Stimulated activated naive CD4-positive, alpha-beta T cell (primary cell): ENCODE measurements at places on chromosomes 3 and 15.

DNA sequence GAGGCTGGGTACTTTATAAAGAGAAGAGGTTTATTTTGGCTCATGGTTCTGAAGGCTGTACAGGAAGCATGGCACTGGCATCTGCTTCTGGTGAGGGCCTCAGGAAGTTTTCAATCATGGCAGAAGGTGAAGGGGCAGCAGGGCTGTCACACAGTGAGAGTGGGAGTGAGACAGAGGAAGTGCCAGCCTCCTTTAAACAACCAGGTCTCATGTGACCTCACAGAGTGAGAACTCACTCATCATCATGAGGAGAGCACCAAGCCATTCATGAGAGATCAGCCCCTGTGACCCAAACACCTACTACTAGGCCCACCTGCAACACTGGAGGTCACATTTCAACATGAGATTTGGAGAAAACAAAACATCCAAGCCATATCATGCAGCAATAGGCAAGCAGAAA, 9.3 kb upstream of the RFTN1 start:
- no peak for DNase-seq

DNA sequence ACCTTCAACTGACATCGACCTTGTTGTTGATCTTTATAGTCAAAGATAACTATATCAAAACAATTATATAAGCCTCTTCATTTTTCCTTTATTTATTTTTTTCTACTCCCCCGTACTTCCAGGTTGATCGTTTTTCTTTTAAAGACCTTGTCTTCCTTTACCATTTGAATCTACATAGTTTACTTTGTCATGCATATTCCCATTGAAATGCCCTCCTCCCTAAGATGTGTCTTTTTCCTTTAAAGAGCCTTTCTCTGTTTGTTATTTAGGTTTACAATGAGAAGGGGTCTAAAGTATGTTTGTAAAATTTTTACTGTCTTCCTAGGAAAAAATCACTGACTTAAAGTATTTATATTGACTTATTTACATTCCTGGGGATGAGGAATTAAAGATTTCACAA, 29.4 kb upstream of the ZNF717 start:
- no peak for DNase-seq

GRCh38 chr15:63202861-63203260, 13.5 kb downstream of the RAB8B start:
- DNase-seq: no peak

DNA sequence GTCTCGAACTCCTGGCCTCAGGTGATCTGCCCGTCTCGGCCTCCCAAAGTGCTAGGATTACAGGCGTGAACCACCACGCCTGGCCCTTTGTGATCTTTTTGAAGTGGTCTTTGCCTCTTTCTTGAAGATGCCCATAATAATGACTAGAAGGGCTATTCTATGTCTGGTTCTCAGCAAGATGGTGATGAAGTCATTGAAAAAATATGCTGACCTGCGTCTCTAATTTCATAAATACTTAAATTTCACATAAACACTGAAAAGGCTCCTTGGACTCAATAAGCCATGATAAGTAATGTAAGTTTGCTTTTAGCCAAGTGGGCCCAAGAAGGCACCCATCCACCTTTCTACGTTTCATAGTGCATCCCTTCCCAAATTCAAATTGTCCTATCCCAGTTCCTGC, 775 bp upstream of the MAPK6 start:
- no peak for DNase-seq

DNA sequence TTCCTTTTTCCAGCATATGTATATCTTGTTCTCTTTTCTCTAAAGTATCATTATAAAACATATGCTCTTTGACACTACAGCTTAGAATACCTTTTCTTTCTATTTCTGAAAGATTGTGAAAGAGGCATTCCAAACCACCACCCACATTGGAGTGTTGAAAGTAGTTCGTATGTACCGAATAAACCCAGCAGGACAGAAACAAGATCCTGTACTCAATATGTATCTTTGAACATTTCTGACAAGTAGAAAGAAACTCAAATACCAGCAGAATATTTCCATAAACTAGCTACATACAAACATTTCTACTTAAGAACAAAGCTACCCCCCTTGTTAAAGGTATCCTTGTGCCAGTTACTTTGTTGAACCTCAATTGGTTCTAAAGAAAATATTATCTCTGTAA, 415.3 kb upstream of the ALCAM start:
- no peak for DNase-seq
